Cardiac muscle cell (in vitro differentiated cells and primary cell): ENCODE measurements at places on chromosomes 4 and X. TPM values are rescaled to one million over a fixed set of nuclear protein-coding genes. Genes with fewer than 3 reads are reported as not detected.

DNA sequence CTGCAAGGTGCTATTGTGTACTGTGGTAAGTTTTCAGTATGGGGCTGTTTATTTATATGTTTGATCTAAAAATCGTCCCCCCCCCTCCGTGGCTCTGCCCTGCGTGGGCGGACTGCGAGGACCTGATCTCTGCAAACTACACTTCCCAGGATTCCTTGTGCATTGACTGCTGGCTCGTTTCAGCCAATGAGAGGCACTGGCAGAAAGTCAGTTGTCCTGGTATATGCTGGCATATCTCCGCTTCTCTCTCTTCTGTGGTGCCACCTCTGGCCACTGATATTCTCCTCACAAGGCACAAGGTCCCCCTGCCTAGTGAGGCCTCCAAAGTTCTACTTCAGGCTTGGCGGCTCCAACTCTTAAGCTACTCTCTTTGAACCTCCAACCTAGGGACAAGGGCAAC is 168.8 kb upstream of the ZFP42 start:
- DNase-seq = no peak

Gene SPANXA1
- polyA plus RNA-seq = not detected in 2 replicates

DNA sequence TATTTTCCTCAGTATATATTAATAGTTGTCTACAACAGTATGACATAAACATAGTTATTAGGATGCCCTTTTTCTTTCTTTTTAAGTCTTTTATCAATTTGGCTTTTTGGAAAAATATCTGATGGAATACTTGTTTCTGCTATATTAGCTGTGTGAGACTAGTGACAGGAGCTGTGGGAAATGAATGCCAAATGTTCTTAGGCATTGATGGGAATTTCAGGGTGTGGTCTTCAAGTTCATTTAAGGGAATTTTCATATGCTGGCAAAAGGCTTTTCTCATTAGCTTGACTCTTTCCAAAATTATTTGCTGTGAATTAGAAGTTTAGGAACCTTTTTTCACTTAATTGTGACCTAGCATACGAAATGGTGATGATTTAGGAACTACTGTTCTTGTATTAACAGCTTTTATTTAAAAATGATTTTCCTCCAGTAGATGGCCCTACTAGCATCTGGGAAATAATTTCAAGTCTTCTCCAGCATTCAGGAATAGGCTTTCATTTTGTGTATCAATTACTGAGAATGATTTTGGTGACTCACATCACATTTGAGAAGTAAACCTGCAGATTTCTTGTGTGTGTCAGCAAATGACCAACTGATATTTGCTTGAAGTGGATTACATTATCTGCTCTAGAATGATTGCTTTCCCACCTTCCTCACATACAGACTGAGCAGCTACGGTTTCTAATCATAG is 70.9 kb downstream of the HTT start:
- peak; percentile 31 for DNase-seq

DNA sequence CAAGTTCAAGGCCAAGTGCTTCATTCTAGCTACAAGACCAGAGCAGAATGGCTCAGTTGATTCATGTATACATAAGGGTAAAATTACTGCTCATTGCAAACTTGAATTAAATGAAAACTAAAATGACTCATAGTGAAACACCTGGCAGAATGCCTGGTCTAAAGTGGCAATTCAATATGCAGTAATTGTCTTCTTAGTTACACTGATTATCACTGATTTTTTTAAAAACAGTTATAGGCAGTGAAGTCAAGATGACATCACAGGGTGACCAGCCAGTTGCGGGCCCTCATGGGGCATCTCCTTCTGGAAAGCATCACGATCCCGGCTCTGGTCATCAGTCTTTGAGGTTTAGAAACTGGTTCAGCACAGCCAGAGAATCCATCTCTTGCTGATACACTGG is 154.2 kb downstream of the RAB28 start:
- peak; percentile 31 for DNase-seq

- DNase-seq = no peak
Measured at GRCh38 chr4:158051401-158052235, 121.2 kb downstream of the GASK1B start.

DNA sequence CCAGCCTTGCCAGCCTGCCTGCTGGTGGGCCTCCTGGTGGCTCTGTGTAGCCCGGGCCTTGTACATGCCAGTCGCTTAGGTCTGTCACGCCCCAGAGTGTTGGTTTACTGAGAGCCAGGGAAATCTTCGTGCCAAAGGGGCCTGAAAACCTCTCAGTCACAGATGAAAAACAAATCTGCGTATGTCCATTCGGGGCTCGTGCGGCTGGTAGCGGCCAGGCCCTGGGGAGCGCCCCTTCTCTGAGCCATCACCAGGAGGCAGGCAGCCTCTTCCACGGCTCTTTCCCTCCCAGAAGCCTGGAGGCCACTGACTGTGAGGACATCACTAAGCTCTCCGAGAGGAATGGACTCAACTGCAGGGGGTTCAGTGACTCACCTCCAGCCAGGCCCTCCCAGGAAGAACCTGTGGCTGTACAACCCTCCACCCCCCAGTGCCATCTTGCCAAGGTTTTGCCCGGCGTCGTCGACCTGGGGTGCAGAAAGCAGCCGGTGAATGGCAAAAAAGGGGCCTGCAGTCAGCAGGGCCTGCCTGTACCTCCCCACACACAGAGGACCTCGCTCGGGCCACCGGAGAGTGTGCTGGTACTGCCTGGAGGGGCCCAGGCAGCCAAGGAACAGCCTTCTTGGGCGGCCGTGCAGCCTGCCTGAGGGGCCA is 162.2 kb downstream of the BCOR start:
- DNase-seq = no peak

Gene PAQR3
- 17.8 and 35.9 TPM in 2 replicates for polyA plus RNA-seq

Gene ART3
- 2.4 and 7.6 TPM in 2 replicates for polyA plus RNA-seq

DNA sequence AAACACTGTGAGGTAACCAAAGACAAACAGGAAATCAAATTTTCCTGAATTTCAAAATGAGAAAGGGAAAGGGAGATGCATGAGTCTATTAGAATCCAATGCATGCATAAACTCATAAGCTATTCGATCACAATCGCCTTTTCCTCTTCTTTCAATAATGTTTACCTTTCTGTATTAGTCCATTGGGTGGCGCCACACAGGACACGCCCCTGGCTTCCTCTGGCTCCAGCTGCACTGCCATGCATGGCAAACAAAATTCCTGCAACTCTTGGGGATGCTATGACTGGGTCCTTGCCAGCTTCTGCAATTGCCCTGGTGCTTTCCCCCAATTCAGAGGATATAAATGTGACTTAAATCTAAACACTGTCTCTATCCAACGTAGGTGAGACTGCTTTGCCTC is 424.5 kb upstream of the PCDH7 start:
- no peak for DNase-seq

Gene ZNF157
- polyA plus RNA-seq = 1.00 TPM in 1 of 2 replicates, not detected in the other

Gene JCHAIN
- 0.61 TPM in 1 of 2 replicates, not detected in the other for polyA plus RNA-seq

Gene QDPR
- polyA plus RNA-seq = 63.8 and 115 TPM in 2 replicates

DNA sequence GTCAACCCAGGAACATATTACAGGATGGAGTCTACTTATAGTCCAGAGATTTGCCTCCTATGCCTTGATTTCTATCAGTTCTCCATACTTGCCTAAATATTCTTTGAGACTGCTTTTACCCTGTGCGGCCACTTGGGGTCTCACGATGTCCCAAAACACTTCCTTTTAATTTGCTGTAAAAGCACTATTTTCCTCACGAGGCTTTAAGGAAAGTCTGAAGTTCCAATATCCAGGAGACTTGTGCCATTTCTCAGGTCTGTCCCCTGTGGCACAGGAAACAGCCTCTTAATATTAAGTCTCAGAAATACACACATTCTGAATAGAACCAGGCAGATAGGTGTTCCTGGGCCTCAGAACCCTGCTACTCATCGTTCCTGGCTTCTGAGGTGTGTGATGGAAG is 142.9 kb downstream of the TMEM164 start:
- peak; percentile 48 for DNase-seq

- DNase-seq = peak; percentile 12
Measured at GRCh38 chrX:43643201-43643600, 12.9 kb upstream of the MAOA start.

DNA sequence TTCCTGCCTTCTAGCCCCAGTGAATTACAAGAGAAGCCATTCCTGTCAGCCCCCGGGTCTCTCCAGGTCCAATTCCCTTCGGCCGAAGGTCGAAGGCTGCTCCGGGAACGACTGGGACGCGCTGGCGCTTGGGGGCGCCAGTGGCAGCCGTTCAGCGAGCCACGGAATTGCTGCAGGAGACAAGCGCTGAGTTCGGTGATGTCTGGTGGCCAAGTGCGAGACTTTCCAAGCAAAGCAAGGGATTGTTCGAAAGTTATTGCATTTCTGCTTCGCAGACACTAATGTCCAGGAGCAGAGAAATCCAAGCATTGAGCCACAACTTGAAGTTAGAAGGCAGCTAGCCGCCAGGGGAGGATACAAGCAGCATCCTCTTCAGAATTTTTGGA is 1.1 kb upstream of the DKK2 start:
- peak; percentile 74 for DNase-seq

DNA sequence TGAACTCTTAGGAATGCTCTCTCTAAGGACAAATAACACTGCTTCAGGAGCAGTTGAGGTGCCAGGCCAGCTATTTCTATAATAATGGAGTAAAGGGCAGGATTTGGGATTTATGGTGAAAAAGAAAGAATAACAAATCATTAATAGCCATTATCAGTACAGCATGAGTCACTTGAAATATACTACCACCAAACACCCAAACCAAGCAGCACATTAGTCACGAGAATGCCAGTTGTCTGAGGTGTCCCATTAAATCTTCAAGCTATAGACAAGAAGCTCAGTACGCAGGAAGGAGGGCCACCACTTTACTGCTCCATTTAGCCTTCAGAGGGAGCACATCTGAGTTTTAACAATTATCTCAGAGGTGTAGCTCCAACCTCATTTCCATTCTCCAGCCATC is 106.8 kb upstream of the MAGEA10 start:
- no peak for DNase-seq

- DNase-seq = no peak
Measured at GRCh38 chr4:113435893-113436292, 325.6 kb downstream of the CAMK2D start.

- DNase-seq = no peak
Measured at GRCh38 chr4:8310306-8310705, 40.8 kb downstream of the HTRA3 start.

Gene PHEX
- 0.39 and 0.62 TPM in 2 replicates for polyA plus RNA-seq

Gene CCNB3
- 0.40 and 0.46 TPM in 2 replicates for polyA plus RNA-seq

- no peak for DNase-seq
Measured at GRCh38 chr4:169209388-169209883, 61.3 kb downstream of the SH3RF1 start.

Gene TRPC5OS
- not detected in 2 replicates for polyA plus RNA-seq
